ENCODE measurements at places on chromosomes 7 and 10. TPM values are rescaled to one million over a fixed set of nuclear protein-coding genes. Genes with fewer than 3 reads are reported as not detected.

DNA sequence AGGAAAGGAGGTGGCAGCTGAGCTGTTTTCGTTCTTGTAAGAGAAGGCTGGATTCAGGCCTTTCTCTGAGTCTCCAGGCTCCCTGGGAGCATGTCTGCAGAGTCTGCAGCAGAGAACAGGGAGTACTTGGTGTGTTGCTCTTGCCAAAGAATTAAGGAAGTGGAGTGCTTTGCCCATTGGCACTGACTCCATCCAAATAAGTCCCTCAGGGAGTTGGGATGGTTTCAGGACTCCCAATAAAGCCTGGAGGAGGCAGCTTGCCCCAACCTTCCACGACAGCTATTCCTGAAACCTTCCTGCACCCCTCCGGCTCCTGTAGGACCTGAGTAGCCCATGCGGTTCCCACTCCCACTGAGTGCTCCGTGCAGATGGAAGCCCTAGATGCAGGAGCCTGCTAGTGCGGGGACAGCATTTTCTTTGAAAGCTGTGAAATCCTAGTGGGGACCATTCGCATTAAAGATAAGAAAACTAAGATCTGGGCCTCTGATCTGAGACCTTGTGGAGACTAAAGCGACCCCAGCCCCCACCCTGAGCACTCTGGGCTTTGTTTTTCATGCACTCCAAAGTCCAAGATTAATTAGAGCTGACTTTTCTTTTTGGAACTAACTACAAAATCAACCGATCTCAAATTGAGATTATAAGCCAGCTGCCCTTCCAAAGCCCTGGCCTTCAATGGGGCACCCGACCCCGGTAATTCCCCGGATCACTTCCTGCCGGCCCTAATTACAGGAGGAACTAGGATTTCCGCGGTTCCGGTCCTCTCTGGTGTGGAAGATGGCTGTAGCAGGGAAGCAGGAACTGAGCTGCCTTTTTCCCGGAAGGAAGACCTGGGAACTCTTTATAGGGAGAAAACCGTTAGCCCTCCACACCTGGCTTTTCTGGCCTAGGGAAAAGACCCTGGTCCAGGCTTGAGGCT is 110.2 kb downstream of the COL13A1 start:
- DNase-seq = no peak

GRCh38 chr10:110501142-110501937 is 3.6 kb downstream of the DUSP5 start:
- DNase-seq = peak; percentile 88

GRCh38 chr7:89908736-89909135 is 245.5 kb upstream of the STEAP1 start:
- DNase-seq = no peak

Gene PCDH15
- 3.0 TPM for total RNA-seq

Gene MRPS24
- 90.7 TPM for total RNA-seq

DNA sequence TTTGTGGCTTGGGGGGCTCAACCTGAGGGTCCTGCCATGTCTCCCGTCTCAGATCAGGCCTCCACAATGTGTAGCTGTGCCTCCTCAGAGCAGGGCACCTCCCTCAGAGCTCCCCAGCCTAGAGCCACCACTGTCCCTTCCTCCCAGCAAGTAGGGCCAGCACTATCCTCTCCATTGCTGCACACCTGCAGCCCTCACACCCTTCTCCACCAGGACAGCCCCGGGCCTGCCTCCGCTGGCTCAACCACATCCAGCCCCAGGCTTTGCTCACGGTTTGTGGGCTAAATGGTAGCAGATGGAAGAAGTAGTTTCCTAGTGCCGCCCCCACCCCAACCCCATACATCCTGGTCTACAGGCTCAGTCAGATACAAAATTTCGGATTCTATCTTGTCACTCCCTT is 10.1 kb downstream of the NFKB2 start:
- no peak for DNase-seq

Gene SLC26A5
- total RNA-seq = not detected

- DNase-seq = no peak
These were observed 304.4 kb upstream of the C7orf33 start for GRCh38 chr7:148286150-148286549.

- DNase-seq = no peak
These were observed 160.9 kb upstream of the NEBL start for GRCh38 chr10:21057989-21058388.

Gene GPR146
- total RNA-seq = 1.9 TPM

GRCh38 chr7:42746214-42746613 is 165.7 kb downstream of the C7orf25 start:
- DNase-seq = no peak

- DNase-seq = no peak
These were observed 24.7 kb downstream of the AFAP1L2 start for GRCh38 chr10:114379631-114380041.

DNA sequence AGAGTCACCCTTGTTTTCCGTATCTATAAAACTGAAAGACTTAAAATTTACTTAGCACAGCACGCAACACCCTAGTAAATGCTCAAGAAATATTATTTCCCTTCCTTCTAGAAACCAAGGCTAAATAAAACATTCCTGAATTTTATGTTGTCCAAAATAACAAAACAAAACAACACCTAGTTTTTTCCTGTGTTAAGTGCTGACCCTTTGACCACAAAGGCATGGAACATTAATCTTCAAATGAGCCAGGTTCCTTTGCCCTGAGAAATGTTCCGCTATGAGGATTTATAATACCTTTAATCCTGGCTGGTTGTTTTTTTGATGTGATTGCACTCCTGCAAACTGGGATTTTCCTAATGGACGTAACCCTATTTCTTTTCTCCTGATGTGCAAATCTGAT is 29.0 kb upstream of the DGKI start:
- no peak for DNase-seq

Gene PITX3
- total RNA-seq = not detected

Gene OR2A42
- 0.08 TPM for total RNA-seq

DNA sequence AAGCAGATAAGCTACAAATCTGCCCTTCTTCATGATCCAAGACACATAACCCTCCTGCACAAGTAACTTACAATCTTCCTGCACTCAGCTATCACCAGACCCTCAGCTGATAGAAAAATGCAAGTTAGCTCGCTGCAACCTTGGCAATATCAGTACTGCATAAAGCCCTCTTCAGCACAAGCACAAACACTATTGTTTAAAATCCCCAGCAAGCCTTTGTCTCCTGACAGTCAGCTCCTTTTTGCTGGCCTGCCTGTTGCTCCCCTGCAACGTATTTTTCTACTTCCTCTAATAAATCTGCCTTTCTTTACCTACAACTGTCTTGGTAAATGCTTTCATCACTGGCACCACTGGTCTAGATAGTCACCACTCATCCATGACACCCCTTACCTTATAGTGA is 59.8 kb downstream of the BAMBI start:
- DNase-seq = no peak

GRCh38 chr10:16509996-16510395 is 11.7 kb downstream of the C1QL3 start:
- no peak for DNase-seq

GRCh38 chr7:55563596-55564325 is 8.5 kb downstream of the VOPP1 start:
- no peak for DNase-seq

DNA sequence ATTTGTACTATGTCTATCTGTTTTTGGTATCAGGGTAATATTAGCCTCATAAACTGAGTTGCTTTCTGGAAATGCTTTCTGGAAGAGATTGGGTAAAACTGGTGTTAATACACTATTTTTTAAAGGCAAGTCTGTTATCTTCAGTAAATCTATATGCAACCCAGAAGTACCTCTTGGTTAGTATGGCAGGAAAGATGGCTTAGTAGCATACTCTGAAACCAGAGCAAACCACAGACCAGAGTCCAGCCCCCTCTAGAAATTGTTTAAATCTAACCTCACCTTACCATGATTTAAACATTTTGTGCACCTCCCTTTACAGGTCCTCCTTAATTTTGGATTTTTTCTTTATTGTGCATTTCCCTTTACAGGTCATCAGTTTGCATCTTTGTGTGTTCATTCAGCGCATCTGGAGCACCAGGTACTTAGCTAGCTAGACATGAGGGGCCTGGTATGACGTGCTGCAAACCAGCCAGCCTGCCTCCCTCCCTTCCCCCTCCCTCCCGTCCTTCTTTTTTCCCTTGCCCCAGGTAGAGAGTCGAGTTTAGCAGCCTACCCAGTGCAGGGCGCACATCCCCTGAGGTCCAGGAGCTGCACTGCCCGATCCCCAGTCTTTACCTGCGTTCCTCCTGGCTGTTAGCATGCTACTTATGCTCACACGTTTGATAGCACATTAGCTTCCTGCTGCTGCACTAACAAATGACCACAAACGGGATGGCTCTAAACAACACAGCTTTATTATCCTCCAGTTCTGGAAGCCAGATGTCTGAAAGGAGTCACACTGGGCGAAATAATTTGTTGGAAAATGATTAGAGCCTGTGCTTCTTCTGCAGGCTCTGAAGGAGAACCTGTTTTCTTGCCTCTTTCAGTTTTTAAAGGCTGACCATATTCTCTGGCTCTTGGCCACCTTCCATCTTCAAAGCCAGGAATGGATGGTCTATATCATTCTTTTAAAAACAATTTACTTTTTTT is 299.9 kb upstream of the HABP2 start:
- DNase-seq = no peak

- DNase-seq = no peak
These were observed 122.0 kb downstream of the TPK1 start for GRCh38 chr7:144713850-144714249.

- no peak for DNase-seq
These were observed 168.6 kb downstream of the PRKCQ start for GRCh38 chr10:6411436-6411835.

Gene ADAM12
- total RNA-seq = 45.6 TPM

- no peak for DNase-seq
These were observed 3.9 kb upstream of the GATA3 start for GRCh38 chr10:8050556-8051108.

DNA sequence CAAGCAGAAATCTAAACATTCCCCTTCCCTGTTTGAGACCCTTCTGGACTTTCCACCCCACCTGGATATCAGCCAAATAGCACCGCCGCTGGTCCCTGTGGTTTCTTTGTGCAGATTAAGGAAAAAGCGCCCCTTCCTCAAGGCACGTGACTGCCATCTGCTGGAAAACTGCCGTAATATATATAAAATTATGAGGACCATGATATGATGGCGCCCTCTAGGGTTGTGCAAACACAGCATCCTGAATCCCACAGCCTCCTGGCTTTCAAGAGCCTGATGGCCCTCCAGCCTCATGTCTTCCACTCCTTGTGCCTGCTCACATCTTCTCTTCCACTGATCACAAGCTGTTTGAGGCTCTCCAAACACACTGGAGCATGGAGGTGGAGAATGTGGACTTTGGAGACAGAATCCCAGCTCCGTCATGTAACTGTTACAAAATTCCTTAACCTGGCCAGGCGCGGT is 121.3 kb downstream of the MYL10 start:
- no peak for DNase-seq

- DNase-seq = no peak
These were observed 348.4 kb downstream of the GLRX3 start for GRCh38 chr10:130484468-130485180.

GRCh38 chr7:18495412-18496340 is at the start of gene HDAC9:
Gene HDAC9, plus strand, starts transcription at chr7:18495749. Its CDS starts 554 bp downstream, at chr7:18496303.
- DNase-seq = no peak

Data from osteocyte (in vitro differentiated cells).